ENCODE measurements at places on chromosomes 11 and 22. TPM values are rescaled to one million over a fixed set of nuclear protein-coding genes. Genes with fewer than 3 reads are reported as not detected.
A peak's percentile ranks its signal among the peaks of the same experiment; 100 is the strongest.

DNA sequence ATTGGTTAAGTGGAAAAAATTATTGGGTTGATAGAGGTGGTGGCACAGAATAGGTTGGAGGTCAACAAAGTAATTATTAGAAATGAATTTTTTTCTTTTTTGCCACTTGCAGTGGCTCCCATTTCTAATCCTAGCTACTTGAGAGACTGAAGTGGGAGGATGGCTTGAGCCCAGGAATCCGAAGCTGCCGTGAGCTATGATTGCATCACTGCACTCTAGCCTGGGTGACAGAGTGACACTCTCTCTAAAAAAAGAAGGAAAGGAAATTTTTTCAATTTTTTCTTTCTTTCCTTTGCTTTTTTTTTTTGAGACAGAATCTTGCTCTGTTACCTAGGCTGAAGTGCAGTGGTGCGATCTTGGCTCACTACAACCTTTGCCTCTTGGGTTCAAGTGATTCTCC is 2.2 kb upstream of the BCO2 start:
- no peaks in the 10 kb centered on the region for H3K36me3 ChIP-seq
- H3K4me1 ChIP-seq = peaks cover 10% of the 10 kb centered on the region
- H3K27ac ChIP-seq = no peak overlapping the region
- DNase-seq = no peak
- peaks cover 23% of the 10 kb centered on the region for H3K27me3 ChIP-seq

- no peak for DNase-seq
- no peak overlapping the region for H3K27ac ChIP-seq
- H3K36me3 ChIP-seq = no peaks in the 10 kb centered on the region
- peak overlapping the region; percentile 90 for H3K4me3 ChIP-seq
- peaks cover 13% of the 10 kb centered on the region for H3K4me1 ChIP-seq
These were observed 887 bp downstream of the IRF7 start for GRCh38 chr11:614623-615503.

GRCh38 chr11:100849009-100849900 is 162.2 kb downstream of the ARHGAP42 start:
- no peaks in the 10 kb centered on the region for H3K36me3 ChIP-seq
- H3K4me1 ChIP-seq = no peaks in the 10 kb centered on the region
- H3K27me3 ChIP-seq = no peaks in the 10 kb centered on the region
- H3K27ac ChIP-seq = no peak overlapping the region

DNA sequence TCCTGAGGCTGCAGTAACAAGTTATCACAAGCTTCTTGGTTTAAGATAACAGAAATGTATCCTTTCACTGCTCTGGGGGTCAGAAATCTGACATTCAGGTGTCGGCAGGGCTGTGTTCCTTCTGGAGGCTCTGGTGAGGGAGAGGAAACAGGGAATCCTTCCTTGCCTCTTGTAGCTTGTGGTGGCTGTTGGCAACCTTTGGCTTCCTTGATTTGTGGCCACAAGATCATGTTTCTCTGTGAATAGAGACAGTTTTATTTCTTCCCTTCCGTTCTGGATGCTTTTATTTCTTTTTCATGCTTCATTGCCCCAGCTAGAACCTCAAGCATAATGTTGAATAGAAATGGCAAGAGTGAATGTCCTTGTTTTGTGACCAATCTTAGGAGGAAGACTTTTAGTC is 44.0 kb downstream of the MPPED1 start:
- no peaks in the 10 kb centered on the region for H3K4me1 ChIP-seq
- no peaks in the 10 kb centered on the region for H3K36me3 ChIP-seq
- H3K27ac ChIP-seq = no peak overlapping the region
- H3K4me3 ChIP-seq = no peak overlapping the region
- peaks cover 55% of the 10 kb centered on the region for H3K27me3 ChIP-seq

GRCh38 chr11:66316849-66317251 is at the start of gene CD248:
Gene CD248, minus strand, starts transcription at chr11:66317044. Its CDS starts 17 bp downstream, at chr11:66317027.
- no peak within 1 kb of the TSS for H3K4me3 ChIP-seq
- no peaks in the 10 kb centered on the region for H3K27me3 ChIP-seq
- DNase-seq = no peak
- no peaks in the 10 kb centered on the region for H3K36me3 ChIP-seq
- H3K4me1 ChIP-seq = peaks cover 21% of the 10 kb centered on the region
- H3K27ac ChIP-seq = no peak within 1 kb of the TSS

DNA sequence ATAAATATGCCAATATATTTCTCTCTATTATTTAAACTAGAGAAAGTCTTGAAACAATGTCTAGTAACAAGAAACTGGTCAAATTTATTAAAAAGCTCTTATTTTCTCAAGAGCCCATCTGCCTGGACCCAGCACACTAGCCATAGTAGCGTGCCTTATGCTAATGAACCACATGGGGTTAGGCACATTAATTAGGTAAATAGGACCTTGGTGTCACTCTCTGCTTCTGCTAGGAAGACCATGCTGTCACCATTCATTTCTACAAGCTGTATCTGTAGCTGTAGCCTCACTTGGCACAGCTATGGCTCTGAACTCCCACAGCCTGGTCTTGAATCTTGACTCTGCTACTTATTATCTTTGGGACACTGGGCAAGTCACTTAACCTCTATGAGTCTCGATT is 390.5 kb downstream of the NELL1 start:
- H3K4me3 ChIP-seq = no peak overlapping the region
- H3K4me1 ChIP-seq = no peaks in the 10 kb centered on the region
- H3K27me3 ChIP-seq = no peaks in the 10 kb centered on the region
- DNase-seq = no peak
- H3K36me3 ChIP-seq = no peaks in the 10 kb centered on the region

DNA sequence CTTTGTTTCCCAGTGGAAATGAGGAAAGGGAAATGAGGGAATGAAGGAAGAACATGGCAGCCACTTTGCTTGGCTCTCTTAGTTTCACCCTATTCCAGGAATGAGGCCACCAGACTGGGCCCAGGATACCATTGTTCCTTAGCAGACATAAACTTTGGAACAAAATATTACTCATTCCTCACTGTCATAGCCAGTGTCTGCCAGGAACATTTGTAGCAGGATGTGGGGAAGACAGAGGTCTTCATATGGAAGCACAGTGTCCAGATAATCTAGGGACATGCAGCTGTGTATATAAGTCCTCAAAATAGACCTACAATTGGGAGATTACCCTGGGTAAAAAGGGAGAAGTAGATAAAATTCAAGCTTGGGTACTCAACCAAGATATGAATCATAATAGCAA is 15.2 kb upstream of the FUT4 start:
- peaks cover 64% of the 10 kb centered on the region for H3K27me3 ChIP-seq
- H3K4me3 ChIP-seq = no peak overlapping the region
- peaks cover 3% of the 10 kb centered on the region for H3K36me3 ChIP-seq

Gene DEFB131B
- total RNA-seq = not detected

Data from T-helper 17 cell (primary cell).